ENCODE measurements at places on chromosomes 12 and 14.

DNA sequence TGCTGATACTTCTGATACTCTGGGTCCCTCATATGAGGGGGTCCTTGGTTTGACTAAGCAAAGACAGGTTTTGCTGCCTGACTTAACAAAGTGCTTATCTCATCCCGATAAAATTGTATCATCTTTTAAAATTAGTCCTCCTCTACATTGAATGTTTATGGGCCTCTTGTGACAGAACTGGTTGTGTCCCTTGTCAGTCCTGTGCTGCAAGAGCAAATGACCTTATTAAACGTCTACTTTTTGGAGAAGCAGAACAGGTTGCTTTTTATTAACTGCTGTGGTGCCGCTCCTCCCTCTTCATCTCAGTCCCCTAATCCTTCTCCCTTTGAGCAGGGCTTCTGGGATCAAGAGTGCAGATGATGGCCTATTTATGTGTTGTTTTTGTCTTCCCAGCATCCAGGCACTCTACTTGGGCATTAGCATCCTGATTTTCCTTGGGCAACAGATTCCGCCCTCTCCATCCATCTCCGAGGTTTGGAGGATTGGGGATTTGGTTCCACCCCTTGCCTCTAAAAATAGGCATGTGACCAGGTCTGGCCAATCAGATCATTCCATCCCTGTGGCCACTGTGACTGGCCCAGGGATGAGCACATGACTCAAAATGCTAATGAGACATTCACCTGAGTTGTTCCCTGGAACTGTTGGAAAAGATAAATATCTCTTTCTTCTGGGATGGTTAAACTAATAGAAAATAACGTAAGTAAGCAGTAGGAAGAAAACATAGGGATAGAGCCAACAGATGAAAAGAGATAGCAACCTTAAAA, 2.9 kb upstream of the DENR start:
- no peak for DNase-seq

DNA sequence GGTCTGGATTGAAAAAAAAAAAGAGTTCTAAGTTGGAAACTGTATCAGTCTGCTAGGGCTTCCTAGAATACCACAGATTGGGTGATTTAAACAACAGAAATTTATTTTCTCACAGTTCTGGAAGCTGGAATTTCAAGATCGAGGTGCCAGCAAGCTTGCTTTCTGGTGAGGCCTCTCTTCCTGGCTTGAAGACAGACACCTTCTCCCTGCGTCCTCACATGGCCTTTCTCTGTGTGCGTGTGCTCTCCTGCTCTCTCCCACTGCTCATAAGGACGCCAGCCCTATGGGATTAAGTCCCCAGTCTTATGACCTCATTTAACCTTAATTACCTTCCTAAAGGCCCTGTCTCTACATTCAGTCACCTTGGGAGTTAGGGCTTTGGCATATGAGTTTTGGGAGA, 215.5 kb downstream of the PIK3C2G start:
- no peak for DNase-seq

- no peak for DNase-seq
These were observed 559 bp upstream of the CKAP4 start for GRCh38 chr12:106248312-106248845.

- DNase-seq = no peak
These were observed 12.9 kb downstream of the ISCA2 start for GRCh38 chr14:74506411-74506851.

- DNase-seq = no peak
These were observed 337.5 kb downstream of the GLT1D1 start for GRCh38 chr12:129190827-129191226.

- DNase-seq = no peak
These were observed 51.2 kb upstream of the CERS5 start for GRCh38 chr12:50218386-50218785.

GRCh38 chr12:65511134-65511834, 232.8 kb downstream of the MSRB3 start:
- no peak for DNase-seq

- DNase-seq = no peak
These were observed 218.3 kb downstream of the TTC6 start for GRCh38 chr14:37813732-37814131.

DNA sequence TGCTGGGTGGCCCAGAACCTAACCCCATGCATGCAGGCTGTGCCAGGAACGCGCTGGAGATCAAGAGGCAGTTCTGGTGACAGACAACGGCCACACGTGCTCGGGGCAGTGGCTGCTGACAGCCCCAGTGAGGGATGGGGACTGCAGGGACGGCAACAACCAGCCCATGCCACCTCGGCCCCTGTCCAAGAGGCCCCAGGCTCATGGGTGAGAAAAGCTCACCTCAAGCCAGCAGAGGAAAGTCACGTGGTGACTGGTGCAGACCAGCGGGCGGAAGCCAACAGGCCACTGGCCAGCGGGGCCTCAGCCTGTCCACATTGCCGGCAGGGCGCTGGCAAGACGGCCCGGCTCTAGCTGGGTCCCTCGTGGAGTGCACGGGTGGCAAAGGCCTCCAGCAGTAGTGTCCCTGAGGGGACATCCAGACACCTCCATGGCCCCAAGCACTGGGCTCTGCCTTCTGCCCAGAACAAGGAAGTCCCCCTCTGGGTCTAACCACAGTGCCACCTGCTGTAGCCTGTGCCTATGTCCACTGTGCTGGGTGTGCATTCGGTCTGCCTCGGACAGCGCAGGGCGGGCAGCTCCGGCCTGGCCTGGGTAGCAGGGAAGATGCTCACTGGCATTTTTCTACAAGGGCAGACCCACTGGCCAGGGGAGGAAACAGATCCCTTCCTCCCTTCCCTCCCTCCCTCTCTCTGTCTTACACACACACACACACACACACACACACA, 134.1 kb downstream of the NCOR2 start:
- no peak for DNase-seq

DNA sequence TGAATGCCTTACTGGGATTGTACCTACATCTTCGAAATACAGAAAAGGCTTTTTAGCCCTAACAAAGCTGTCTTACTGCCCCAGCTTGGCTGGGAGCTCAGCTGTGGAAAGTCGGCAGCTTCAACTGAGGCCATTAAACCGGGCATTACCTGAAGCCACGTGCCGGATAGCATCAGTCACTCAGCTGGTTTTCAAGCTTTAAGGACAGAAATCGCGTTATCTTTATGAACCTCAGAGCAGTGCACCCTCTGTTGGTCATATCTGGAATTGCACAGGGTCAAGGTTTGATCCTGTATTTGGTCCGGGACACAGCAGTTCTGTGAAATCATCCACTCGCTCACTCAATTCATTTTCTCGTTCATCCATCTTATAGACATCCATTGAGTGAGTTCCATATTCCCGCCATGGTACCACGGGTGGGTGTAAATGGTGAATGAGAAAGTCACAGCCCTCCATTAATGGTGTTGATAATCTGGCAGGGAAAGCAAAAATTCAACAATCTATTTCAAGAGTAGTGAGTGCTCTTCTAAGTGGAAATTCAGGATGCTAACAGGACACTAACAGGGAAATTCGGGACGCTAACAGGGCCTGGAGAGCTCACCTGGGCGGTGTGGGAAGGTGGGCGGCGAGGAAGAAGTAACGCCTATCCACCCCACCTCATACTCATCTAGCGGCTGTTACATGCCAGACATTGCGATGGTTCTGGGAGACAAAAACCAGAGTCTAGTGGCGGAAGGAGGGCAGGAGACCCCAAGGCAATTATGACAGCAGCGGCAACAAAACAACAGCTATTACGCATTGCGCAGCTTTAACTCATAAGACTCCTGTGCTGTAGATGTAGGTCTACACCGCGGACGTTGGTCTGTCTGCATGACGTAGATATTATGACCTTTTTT, 60.6 kb upstream of the TCL1A start:
- DNase-seq = peak; percentile 41

GRCh38 chr14:104794099-104794498, 1.4 kb downstream of the AKT1 start:
- DNase-seq = peak; percentile 47

GRCh38 chr12:19095756-19096480, 33.6 kb upstream of the PLEKHA5 start:
- no peak for DNase-seq

DNA sequence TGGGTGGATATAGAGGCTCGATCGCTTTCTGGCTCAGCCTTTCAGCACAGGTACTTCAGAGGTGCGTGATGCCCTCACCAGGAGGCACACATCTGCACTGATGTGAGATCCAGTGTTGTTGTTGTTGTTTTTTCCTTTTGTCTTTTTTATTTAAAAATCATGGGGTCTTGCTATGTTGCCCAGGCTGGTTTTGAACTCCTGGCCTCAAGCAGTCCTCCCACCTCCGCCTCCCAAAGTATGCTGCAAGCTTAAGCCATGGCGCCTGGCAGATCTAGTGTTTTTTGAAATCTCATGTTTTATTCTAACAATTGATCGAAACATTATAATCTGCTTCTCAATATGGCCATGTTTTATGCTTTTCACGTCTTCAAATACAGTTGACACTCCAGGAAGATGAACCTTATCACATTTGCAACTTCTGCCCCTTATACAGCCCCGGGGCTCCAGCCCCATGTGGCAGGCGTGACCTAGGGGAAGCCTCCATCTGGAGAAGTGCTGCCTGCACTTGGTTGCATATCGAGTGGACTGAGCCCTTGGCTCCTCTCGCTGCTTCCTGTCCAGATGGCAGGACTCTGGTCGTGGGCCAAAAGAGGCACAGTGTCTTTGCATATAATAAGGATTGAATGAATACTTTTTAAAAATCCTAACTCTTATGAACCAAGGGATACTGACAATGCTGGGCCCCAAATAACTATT, 71.7 kb downstream of the TRAF3 start:
- no peak for DNase-seq

- DNase-seq = no peak
These were observed 200.9 kb upstream of the C14orf180 start for GRCh38 chr14:104378698-104379113.

DNA sequence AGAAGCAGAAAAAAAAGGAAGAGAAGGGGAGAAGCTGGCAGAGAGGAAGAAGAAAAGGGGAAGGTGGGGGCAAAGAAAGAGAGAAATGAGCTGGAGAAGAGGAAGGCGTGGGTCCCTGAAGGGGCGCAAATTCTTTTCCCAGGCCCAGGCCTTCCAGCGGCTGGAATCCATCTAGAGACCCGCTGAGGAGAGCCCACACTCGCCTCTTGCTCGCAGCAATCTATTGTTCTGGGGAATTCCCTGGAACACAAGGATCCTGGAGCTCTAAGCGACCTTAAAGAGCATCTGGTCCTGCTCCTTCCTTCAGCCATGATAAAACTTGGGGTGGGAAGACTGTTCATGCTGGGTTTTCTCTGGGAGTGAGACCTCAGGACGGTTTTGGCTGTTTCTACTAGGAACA, 41.2 kb upstream of the FKBP4 start:
- DNase-seq = no peak

DNA sequence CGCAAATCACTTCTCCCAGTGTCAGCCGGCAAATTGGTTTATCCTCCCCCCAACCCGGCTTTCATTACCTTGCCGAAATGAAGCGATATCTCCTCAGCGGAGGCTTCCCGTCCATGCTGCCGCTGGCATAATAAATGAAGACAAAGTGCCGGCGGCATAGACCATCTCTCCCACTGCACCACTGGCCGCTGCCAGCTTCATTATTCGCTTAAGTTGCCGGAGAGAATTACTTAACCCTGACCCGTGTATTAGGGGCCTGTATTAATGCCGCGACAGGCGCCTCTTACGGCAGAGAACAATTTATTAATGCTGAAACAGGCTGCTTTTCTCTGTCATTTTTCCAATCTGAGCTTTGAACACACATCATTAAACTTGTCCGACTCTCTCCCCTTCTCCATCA, 17.5 kb upstream of the GPATCH2L start:
- no peak for DNase-seq

- no peak for DNase-seq
These were observed 22.5 kb upstream of the HIF1A start for GRCh38 chr14:61672796-61673195.
